ENCODE measurements at places on chromosomes 7 and 10.

DNA sequence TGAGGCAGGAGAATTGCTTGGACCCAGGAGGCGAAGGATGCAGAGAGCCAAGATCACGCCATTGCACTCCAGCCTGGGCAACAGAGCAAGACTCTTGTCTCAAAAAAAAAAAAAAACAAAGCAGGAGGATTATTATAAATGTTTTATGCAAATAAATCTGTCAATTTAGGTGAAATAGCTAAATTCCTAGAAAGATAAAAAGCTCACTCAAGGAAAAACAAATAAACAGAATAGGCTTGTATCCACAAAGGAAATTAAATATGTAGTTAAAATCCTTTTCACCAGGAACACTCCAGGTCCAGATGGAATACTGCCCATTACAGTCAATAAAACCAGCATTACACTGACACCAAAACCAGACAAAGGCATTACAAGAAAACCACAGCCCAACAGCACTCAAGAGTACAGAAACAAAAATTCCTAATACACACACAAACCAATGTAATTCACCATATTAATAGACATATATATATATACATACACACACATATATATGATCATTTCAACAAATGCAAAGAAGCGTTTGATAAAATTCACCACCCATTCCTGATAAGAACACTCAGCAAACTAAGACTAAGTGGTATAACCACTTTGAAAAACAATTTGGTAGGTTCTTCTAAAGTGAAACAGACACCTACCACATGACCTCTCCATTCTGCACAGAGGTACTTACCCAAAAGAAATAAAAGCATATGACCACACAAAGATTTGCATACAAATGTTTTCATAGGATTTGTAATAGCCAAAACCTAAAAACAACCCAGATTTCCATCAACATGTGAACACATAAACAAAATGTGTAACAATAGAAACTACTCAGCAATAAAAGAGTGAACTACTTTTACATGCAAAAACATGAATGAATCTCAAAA is 38.8 kb downstream of the ABI1 start:
- no peak for DNase-seq

DNA sequence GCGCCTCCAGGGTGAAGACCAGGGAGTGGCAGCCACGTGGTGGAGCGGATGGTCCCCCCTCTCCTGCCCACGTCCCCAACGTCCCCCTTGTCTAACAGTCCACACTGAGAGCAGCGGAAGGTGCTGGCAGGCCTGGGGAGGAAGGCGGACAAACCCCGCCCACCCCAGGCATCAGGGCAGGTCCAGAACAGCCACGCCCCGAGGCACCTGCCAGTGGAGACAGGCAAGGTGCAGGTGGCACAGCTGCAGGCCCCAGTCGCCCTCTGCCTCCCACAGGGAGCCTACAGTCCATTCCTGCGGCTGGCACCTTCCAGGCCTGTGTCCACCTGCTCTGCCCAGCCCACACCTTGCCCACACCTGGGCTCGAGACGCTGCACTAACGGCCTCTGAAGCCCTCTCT is 24.9 kb downstream of the CYP2W1 start:
- no peak for DNase-seq

GRCh38 chr10:103761075-103761920 is 94.1 kb downstream of the SH3PXD2A start:
- no peak for DNase-seq

DNA sequence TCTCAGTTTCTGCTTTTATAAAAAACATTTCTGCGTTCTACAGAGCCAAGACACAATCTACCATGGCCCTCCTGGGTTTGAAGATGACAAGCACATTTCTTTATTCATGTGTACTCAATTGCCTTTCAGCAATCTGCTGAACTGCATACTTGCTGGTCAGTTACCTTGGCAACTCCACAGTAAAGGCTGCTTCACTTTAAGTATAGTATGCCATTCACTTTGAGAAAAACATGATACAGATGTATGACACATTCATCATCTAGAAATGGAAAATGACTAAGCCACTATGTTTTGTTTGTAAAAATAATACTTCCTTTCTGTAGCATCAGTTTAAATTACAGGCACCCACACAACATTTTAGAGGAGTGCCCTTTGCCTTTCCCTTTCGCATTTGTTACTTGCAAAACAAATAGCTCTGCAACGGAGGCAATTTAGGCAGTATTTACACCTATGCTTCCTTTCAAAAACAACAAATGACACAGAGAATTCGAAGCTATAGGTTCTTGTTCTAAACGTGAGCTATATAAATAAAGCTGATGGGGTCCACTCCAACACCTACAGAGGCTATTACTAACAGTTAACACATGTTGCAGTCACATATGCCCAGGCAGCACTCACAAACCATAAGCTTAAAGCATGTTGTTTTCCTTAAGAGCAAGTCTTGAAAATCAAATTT is 23.5 kb downstream of the SGCE start:
- peak; percentile 79 for DNase-seq

- no peak for DNase-seq
These were observed 119.1 kb downstream of the TSPAN12 start for GRCh38 chr7:120738816-120739215.

GRCh38 chr7:149692557-149692982 is 80.8 kb downstream of the ZNF467 start:
- DNase-seq: no peak

GRCh38 chr10:88120599-88121333 is 257.3 kb downstream of the PTEN start:
- DNase-seq: no peak

GRCh38 chr7:97555857-97556421 is 175.9 kb upstream of the TAC1 start:
- no peak for DNase-seq

DNA sequence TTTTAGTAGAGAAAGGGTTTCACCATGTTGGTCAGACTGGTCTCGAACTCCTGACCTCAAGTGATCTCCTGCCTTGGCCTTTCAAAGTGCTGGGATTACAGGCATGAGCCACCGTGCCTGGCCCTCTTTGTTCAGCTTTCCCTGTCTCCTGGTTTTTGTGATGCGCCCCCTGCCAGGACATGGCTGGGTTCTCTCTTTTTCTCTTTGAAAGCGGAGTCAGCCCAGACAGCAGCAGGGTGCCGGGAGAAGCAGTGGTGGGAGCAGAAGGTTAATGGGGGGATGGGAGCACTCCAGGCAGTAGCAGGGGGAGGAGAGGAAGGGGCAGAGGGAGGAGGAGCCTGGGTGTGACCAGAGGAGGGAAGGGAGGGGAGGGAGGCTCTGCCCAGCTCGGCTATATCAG is 1.8 kb downstream of the MUC3A start:
- DNase-seq: no peak

DNA sequence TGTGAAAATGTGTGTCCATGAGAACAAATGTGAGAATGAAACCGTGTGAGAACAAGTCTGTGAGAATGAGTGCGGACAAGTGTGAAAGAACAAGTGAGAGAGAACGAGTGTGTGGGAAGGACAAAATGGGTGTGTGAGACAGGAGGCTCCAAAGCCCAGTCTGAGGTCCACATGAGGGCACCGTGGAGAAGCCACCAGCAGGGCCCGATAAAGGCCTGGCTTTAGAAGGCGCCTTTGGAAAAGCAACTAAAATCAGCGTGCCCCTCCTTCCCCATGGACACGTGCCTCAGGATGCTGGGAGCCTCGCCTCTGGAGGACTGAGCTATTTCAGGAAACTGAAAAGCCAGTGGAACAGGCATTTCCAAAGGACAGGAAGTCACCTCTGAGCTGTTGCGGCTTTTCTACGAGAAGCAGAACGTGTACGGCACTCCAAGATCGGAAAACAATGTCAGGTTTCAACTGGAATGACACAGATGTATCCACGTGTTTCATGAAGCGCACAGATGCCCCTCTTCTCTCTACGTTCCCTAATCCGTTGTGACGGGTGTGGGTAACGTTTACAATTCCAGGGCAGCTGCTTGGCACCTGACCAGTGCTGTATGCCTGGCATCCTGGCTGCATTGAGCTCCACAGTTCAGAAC is 46.4 kb downstream of the ESYT2 start:
- peak; percentile 77 for DNase-seq

DNA sequence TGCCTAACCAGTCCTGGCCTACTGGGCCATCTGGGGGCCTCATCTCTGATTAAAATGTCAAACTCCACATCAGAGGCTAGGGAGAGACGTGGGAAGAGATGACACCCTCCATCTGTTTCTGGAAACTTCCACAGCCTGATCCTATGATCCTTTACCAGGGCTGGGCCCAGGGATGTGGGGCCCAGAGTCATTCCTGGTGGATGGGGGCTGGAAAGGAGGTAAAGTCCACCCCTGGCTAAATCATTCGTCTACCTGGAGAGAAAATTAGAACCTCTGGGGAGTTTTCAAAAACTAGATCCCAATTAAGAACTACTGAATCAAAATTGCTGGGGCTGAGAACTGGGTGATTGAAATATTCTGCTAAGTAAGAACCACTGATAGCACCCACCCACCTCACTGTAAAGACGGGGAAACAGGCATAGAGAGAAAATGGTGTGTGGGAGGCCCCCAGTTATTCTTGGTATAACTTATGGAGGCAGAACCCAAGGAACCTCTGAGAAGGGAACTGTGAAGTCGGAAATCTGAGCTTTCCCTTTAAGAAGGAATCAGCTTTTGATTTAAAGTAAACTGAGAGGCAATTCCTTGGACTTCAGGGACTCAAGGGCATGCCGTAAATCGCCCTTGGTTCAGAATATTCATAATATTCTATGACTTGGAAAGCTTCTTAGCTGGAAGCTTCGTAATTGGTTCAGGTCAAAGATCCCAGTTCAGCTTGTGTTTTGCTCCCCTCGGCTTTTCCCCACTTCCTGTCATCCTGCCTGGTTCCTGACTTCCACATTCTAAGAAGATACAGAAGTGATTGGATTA is 53.1 kb downstream of the PRKAG2 start:
- DNase-seq: no peak

- DNase-seq: no peak
These were observed 45.4 kb downstream of the CDK6 start for GRCh38 chr7:92790992-92791391.

GRCh38 chr7:129127154-129127553 is 17.4 kb upstream of the TSPAN33 start:
- DNase-seq: no peak

GRCh38 chr10:131009791-131010190 is 301.7 kb downstream of the TCERG1L start:
- no peak for DNase-seq

- DNase-seq: no peak
These were observed 88.5 kb downstream of the PAXIP1 start for GRCh38 chr7:154914308-154914995.

DNA sequence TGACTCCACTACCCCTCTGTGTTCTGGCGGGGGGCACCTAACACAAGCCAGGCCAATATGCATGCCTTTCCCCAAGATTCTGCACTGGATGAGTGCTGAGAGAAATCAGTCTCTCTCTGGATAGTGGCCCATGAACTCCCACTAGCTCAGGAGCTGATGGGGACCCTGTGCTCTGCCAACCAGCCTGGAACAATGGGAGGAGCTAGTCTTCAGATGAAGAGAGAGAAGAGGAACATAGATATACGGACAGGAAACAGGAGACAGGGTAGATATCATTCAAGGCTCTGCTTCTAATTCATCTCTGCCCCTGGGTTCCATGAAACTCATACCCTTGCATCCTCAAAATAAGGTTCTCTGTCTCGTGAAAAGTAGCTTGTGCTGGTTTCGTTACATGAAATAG is 27.9 kb upstream of the PLXNA4 start:
- no peak for DNase-seq

- no peak for DNase-seq
These were observed 25.3 kb downstream of the ADD3 start for GRCh38 chr10:110032801-110033700.

DNA sequence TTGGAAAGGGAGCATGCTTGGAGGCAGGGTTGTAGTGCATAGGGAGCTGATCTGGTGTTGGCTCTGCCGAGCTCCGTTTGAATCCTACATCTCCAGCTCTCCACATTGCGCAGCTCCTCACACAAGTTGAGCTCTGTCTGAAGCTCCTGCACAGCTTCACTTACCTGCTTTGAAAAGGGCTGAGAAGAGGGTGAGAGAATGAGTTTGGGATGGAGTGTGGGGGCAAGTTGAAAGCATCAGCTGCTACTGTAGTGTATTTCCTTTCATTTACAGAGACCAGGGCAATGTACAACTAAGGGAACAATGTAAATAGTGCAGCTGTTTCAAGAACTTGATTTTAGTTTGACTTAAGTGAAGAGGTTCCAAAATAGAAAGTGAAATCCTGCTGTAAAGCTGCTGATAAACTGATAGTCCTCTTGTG is 88.5 kb downstream of the VTI1A start:
- DNase-seq: no peak

DNA sequence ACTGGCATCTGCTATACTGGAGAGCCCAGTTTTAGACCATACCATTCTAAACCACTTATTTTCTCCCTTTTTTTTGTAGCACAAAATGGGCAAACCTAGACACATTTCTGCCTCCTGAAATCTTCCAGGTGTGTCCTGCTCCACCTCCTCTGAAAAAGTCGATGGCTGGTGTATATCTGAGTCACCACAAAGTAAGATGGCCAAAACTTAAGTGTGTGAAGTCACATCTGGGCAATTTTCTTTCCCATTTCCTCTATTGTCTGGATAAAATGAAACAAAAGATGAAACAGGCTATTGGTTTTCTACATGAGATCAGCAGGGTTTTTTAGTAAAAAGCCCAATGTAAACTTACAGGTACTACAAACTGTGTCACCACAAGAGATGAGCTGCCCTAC is 65.5 kb downstream of the OSBPL3 start:
- no peak for DNase-seq

GRCh38 chr10:35259769-35260397 is 76.4 kb upstream of the CCNY start:
- DNase-seq: peak; percentile 56

- no peak for DNase-seq
These were observed 155.0 kb downstream of the C7orf25 start for GRCh38 chr7:42756841-42757240.

DNA sequence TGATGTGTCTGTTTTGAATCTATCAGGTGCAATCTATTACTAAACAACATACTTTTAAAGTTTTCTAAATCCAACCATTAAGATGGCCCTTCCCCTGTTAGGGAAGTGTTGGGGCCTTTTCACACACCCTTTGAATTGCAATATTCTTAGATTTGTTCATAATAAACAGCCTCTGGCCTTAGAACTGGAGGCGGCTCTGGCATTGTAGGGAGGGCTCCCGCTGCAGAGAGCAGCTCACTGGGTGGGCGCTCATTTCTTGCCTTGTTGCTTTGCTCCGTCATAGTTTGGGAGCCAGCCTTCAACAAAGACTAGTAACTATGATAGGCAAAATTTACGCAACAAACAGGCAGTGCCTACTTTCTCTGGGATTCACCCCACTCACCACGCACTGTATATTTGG is 4.2 kb upstream of the HOXA10 start:
- DNase-seq: no peak

GRCh38 chr7:512146-512510 is 7.5 kb downstream of the PDGFA start:
- no peak for DNase-seq

DNA sequence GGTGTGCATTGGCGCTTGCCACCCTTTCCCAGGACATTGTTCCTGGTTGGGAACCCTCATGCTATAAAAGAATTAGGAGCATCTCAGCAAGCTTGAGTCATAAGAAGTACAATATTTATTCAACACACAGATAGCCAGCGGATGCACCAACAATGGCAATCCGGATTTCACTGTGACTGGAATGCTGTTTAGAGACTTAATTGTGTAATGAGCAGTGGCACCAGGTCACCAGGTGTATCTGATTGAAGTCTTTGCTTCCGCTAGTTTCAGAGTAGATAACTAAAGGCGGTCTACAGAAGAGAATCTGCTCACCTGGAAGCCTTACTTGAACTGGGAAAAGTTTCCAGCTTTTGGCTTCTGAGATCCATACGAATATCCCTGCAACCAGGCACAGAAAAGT is 772.3 kb upstream of the GHITM start:
- DNase-seq: no peak

- peak; percentile 83 for DNase-seq
These were observed at the start of gene UNC5B for GRCh38 chr10:71212318-71213126. UNC5B (plus strand) TSS chr10:71212570; CDS start chr10:71212986, 416 bp downstream.

Data from kidney capillary endothelial cell (primary cell).